GM20000 (cell line): ENCODE measurements at places on chromosomes 1 and 21.

DNA sequence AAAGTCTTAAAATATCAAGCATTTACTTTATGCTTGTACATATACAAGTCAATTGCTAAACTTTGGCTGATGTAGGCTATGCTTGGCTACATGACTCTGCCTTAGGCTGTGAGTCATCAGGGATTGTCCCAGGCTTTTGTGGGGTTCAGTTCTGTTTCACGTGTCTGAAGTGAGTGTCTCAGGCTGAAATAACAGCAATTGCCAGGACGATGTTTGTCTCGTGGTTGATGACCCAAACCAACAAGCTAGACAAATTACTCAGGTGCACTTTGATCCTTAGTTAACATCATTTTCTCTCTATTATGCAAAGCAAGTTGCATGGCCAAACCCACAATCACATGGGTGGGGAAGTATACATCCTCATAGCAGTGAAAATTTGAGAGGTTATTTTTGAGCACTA lies 410.1 kb downstream of the BRINP3 start:
- no peak for DNase-seq

DNA sequence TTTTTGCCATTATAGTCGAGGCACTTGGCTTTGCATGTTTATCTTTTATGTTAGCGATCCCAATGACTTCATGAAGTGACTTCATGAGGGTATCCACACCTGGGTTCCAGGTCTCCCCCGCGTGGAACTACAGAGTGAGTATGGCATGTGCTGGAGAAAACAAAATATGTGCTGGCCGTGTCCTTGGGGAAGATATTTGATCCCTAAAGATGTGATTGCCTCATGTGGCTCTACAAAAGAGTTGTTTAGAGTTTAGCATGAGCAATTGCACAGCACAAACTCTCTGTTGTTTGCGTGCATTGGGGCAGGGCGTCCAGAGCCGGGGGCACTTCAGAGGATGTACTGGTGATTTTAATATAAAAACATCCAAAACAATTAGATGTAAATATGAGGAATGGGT lies 4.8 kb downstream of the IL10RB start:
- no peak for DNase-seq

DNA sequence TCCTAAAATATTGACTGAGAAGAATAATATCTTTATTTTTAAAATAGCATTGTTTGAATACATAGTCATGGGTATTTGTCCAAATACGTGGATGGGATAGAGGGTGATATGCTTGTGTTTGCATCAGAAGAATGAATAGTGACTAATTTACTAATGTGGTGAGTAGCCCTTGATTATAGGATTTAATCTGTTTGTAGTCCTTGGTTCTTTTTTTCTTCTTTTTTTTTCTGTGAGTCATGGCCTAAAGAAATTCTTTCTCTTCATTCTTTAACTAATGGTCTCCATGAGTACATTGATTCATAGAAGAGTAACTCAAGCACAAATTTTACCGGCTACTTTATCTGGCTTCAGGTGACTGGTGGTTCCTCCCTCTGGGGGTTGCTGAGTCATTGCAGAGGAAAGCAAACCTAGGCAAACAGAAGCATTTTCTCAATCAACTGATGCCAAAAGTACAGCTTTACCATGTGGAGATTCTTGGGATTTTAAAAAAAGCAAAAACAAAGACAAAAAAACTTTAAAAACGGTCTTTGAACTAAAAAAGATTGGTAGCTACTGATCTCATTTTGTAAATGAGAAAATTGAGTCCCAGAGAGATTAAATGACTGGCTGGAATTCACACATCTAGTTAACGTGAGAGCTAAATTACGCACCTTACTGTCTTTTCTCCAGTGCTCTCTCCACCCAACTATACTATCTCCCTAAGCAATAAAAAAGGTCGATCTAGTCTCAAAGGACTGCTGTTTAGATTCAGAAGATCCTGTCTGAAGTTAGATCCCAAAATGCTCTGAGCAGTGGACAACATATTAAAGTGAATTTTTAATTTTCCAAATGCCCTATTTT lies 40.5 kb downstream of the AK5 start:
- DNase-seq, result no peak

DNA sequence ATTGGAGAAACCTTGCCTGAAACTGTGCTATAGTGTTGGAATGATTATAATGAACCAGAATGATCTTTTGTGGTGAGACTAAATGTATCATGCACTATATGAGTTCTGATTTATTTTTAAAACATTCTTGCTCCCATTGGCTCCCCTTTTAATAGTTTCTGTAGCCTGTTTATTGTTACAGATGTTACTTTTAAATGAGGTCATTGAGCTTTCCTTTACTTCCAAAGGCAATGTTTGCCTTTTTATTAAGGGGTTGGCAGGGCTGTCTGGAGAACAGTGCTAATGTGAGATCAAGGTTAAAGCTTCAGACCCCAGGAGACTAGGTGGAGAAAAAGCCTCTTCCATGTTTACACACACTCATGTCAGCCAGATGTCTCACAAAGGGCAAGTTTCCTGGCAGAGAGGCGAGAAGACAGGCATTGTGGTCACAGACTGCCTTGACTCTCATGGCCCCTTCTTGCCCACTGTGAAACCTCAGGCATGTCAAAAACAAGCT lies 120.6 kb upstream of the RAVER2 start:
- DNase-seq, result no peak

DNA sequence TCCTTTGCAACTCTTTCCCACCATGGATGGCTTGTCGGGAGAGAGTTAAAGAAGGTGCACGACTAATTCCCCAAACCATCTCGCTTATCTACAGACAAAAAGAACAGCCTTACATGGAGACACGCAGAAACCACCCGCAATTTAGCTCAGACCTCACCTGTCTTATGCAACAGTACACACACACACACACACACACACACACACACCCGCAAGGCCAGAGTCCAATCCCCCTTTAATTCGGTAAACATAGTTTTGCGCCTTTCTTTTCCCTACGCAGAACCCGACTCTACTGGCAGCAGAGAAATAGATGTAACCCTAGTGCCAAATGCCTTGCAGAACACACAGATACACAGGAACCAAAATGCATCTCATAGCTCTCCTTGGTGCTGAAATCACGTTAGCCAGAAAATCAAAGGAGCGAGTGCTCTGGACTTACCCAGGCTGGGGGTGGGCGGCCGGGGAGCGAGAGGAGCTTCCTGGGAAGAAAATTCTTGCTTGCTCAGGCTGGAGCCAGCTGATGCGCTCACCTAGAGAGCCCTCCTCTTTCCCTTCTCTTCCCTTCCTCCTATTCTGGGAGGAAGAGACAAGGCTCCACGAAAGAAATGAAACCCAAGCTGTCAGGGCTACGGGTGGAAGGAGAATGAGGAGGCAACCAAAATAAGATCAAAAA lies 470 bp downstream of the TNR start:
- peak; percentile 11 for DNase-seq

DNA sequence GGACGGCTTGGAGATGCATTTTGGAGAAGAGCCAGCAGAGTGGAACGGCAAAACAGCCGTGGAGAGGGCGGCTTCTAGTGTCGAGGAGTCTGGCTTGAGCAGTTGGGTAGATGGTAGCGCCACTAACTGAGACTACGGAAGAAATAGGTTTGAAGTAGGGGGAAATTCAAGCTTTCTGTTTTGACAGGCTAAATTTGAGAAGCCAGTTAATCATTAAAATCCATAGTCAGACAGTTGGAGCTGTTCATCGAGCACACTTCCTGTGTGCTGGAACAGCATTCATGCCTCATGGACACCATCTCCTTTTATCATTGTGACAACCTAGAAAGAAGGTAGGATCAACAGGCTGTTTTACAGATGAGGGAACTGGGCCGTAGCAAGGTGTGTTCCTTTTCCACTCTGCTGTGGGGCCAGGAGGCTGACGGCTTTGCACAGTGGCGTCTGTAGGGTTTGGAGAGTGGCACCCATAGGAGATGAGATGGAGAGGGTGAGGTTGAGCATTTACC lies 3.4 kb upstream of the PKLR start:
- DNase-seq, result no peak

GRCh38 chr1:230568008-230568407 lies 74.3 kb upstream of the COG2 start:
- DNase-seq, result no peak

DNA sequence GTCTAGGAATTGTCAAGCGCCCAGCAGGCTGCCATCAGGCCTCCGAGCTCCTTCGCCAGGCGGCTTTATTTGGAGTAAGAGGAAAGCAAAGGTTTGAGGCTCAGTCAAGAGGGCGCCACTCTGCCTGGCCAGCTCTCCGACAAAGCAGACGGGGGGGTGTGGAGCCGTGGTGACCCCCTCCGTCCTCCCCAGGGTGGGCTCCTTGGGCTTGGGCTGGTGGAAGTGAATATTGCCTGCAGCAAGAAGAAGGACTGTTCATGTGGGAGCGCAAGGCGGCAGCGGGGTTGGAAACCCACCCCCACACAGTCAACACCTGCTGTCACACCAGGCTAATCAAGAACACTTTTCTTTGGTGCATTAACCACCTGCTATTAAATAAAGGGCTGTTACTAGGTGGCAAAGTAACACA lies 14.6 kb downstream of the EPHX1 start:
- DNase-seq, result no peak

DNA sequence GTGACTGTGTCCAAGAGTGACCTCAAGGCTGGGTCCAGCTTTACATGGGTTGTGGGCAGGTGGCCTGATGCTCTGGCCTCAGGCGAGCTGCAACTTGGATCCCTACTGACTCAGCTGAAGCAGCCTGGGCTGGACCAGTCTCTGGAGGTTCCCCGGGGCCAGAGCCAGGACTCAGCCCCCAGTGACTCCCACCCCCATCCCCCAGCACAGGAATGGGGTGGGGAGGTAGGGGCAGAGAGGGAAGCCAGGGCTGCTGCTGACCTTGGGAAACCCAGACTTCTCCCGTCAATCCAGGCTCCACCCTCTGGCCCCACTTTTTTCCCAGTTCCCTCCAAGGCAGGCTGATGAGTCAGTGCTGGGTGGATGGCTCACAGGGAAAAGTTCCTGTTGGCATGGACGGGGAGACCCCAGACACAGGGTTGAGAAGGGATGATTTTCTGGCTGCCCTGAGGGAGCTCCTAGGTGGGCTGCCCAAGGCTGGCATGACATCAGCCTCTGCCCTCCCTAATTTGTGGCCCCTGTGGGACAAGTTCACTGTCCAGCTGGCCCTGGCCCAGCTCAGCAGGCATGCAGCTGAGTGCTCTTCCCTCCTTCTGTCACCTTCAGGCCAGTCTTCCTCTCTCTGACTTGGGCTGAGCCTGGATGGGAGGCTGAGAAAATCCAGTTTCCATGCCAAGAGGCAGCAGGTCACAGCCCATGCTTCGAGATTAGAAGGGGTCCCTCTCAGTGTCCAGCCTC lies 2.2 kb downstream of the ZC3H12A start:
- DNase-seq, result no peak

- no peak for DNase-seq
Measured at GRCh38 chr21:38800924-38801744, 4.6 kb upstream of the ETS2 start.

GRCh38 chr1:218315638-218316037 lies 29.5 kb upstream of the TGFB2 start:
- DNase-seq, result no peak

DNA sequence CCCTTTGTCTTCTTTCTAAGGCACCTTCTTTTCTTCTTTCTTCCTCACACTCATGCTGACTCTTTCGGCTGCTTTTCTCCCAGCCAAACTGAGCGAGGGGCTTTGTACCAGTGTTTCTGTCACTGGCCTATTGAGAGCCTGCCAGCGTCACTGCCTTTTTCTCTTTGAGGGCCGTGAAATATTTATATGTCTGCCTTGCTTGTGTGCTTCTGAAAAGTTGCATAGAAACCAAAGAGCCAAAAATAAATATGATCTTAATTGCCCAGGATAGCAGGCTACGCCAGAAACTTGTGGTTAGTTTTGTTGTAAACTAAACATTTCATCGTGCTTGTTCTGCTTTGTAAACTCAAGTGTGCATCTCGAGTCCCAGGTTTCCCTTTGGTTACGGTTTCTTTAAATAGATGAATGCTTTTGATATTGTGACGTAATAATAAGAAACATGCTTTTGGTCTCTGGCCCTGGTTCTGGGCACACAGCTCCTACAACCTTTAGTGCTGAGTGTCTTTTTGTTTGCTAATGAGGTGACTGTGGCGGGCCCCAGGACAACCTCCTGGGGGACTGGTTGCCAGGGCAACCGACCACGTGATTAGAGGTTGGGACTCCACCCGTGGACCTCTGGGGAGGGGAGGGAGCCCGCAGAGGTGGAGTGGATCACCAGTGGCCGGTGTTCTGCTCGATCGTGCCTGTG lies 10.8 kb downstream of the SLC37A1 start:
- DNase-seq, result peak; percentile 82

DNA sequence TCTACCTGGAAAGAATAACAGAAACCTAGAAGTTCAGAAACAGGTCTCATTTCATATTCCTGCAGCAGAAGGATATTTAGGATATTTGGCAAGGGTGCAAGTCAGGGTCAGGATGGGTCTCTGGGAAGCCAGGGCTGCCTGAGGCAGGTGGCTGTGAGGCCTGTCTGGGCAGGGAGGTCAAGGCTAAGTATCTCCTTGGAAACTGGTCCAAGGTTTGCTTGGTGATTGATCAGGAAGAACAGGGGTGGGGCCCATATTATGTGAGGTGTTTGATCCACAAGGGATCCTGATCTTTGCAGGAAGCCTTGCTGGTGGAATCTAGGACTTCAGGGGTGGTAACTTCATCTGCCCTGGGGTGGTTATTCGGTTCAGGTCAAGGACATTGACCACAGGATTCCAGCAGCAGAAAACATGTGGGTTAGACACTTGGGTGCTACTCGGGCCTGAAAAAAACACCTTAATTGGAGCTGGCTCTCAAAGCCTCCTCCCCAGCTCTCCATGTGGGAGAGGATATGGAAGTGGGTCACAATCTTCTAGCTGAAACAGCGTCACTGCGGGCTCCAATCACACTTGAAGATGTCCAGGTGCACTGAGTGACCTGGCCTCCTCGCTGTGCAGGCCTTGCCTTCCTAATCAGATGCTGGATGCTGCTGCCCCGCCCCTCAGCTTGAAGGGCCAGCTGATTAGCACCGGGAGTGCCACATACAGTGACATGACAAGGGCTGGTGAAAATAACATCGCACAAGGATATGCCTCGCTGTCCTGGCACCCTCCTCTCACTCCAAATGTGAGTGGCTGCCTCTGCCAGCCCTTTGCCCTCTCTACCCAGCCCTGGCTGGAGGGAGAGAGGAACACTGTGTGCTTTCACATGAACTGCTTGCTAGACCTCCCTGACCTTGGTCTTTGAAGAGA lies 8.7 kb downstream of the CTNNBIP1 start:
- DNase-seq, result no peak

GRCh38 chr1:62318756-62319544 lies at the start of gene KANK4:
KANK4 (minus strand) TSS chr1:62319434; CDS start chr1:62281564, 37,870 bp downstream.
- no peak for DNase-seq

GRCh38 chr1:66300972-66301451 lies 232.9 kb upstream of the SGIP1 start:
- DNase-seq, result peak; percentile 36

- DNase-seq, result no peak
Measured at GRCh38 chr1:91790392-91790791, 95.6 kb downstream of the TGFBR3 start.

- no peak for DNase-seq
Measured at GRCh38 chr1:100622966-100623762, 85.2 kb downstream of the GPR88 start.

- DNase-seq, result no peak
Measured at GRCh38 chr1:29136391-29136915, 12.8 kb upstream of the TMEM200B start.

GRCh38 chr1:109929588-109930251 lies 19.1 kb downstream of the CSF1 start:
- no peak for DNase-seq

GRCh38 chr1:45679123-45679522 lies 7.2 kb downstream of the GPBP1L1 start:
- DNase-seq, result no peak

GRCh38 chr1:225484657-225485214 lies 56.9 kb upstream of the LBR start:
- no peak for DNase-seq

GRCh38 chr1:53651356-53651755 lies 87.6 kb downstream of the GLIS1 start:
- no peak for DNase-seq

- DNase-seq, result no peak
Measured at GRCh38 chr1:1591452-1591851, 8.5 kb downstream of the FNDC10 start.
